ENCODE measurements at places on chromosomes 11 and 22. TPM values are rescaled to one million over a fixed set of nuclear protein-coding genes. Genes with fewer than 3 reads are reported as not detected.

The GPR83 gene
- total RNA-seq: not detected

The RAB1B gene
- total RNA-seq: 272 TPM

The SPON1 gene
- total RNA-seq: not detected

The TMPRSS13 gene
- not detected for total RNA-seq

DNA sequence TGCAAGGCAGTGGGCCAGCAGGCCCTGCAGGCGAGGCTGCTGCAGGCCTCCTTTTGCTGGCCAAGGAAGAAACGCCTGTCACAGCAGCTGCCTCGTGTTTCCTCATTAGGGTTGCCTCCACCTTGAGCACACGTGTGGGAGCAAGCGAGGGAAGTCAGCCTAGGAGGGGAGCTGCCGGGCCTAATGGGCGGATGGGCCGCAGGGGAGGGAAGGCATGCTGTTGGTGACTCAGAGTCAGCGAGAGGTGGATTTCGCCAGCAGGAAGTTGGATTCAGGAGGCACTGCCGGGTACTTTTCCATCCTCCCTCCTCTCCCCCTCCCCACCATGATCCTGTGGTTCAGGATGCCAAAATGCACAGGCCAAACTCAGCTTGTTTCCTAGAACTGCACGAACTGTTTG is 498.7 kb downstream of the METTL15 start:
- DNase-seq: no peak
- H3K27ac ChIP-seq: no peak overlapping the region
- peaks cover 3% of the 10 kb centered on the region for H3K27me3 ChIP-seq
- H3K4me3 ChIP-seq: no peak overlapping the region
- peaks cover 15% of the 10 kb centered on the region for H3K4me1 ChIP-seq

GRCh38 chr11:47355283-47356128 is 3.0 kb upstream of the MYBPC3 start:
- no peaks in the 10 kb centered on the region for H3K4me1 ChIP-seq
- DNase-seq: peak; percentile 86
- no peaks in the 10 kb centered on the region for H3K36me3 ChIP-seq
- H3K27ac ChIP-seq: peak overlapping the region; percentile 51

DNA sequence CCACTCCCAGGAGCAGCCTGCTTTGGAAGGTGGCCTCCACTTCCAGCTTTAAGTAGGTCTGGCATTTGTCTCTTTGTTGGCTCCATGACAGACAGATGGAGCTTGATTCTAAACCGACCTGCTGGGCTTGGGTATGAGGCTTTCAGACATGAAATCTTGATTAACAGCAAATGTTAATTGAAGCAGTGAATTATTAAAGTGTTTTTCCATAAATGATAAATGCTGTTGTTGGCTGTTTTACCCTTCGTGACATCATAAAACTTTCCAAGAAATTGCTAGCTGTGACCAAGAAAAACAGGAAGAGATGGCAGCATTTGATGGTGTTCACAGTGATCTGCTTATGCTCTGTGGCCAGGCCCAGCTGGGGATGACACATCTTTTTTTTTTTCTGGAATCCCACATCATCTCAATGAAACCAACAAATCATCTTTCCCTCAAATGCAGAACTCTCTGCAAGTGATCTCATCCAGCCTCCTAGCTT is 66.1 kb downstream of the RBMXL2 start:
- no peak overlapping the region for H3K4me3 ChIP-seq
- no peaks in the 10 kb centered on the region for H3K27me3 ChIP-seq
- H3K36me3 ChIP-seq: no peaks in the 10 kb centered on the region

DNA sequence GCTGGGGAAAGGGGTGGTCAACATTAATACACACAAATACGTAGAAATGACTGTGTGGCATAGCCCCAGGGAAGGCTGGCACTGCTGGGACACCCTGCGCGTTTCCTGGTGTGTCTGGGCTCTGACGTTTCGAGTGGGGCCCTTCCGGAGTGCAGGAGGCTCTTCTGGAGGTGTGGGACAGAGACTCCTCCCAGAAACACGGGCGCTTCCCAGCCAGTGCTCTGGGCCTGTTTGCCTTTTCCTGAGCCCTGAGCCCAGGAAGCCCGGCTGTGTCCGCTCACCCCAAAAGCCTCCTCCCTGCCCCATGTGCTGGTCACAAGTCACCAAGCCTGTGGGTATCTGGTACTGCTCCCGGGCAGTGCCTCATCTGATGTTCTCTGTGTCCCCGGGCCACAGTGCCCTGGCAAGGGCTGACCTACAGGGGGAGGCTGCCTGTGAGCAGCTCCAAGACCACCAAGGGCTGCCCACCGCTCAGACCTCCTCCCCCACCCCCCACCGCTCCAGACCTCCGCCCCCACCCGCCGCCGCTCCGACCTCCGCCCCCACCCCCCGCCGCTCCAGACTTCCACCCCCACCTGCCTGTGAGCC is 1133.3 kb downstream of the BRD1 start:
- no peak overlapping the region for H3K4me3 ChIP-seq
- no peaks in the 10 kb centered on the region for H3K36me3 ChIP-seq
- peaks cover 2% of the 10 kb centered on the region for H3K27me3 ChIP-seq
- no peak overlapping the region for H3K27ac ChIP-seq
- DNase-seq: no peak
- no peaks in the 10 kb centered on the region for H3K4me1 ChIP-seq
